Parietal lobe (tissue), 2 donors: ENCODE measurements at places on chromosomes 5 and 9. TPM values are rescaled to one million over a fixed set of nuclear protein-coding genes. Genes with fewer than 3 reads are reported as not detected.

Gene OLFM1
- total RNA-seq = 76.7 TPM

Gene NIPAL4
- total RNA-seq = not detected

Gene ENTPD8
- not detected for total RNA-seq

Gene FAM200C
- total RNA-seq = 32.9 TPM

Gene PCDHA12
- 40.4 TPM for total RNA-seq

Gene TEK
- 7.2 TPM for total RNA-seq

Gene FAM193B
- 60.4 TPM for total RNA-seq

Gene PLAC8L1
- total RNA-seq = not detected

Gene AQP3
- not detected for total RNA-seq

Gene PCDHB13
- total RNA-seq = 29.7 TPM

Gene DMRT3
- not detected for total RNA-seq

Gene FRMD3
- total RNA-seq = 38.2 TPM

Gene GPR21
- 17.2 TPM for total RNA-seq

Gene KLF4
- 2.2 TPM for total RNA-seq

Gene PCDH1
- total RNA-seq = 55.4 TPM

Gene IL31RA
- total RNA-seq = not detected

Gene HBEGF
- 10.3 TPM for total RNA-seq

Gene GGTA1
- 1.9 TPM for total RNA-seq

Gene NUDT2
- total RNA-seq = 11.6 TPM

Gene PCDHAC2
- 55.1 TPM for total RNA-seq

Gene FCN1
- 0.31 TPM for total RNA-seq

Gene ADAMTSL1
- 44.1 TPM for total RNA-seq
